ENCODE measurements at places on chromosomes 5 and 9. TPM values are rescaled to one million over a fixed set of nuclear protein-coding genes. Genes with fewer than 3 reads are reported as not detected.

- H3K4me1 ChIP-seq, result peaks cover 88% of the 10 kb centered on the region
- peaks cover 50% of the 10 kb centered on the region for H3K36me3 ChIP-seq
- H3K27ac ChIP-seq, result no peak overlapping the region
- DNase-seq, result no peak
These were observed 25.6 kb downstream of the STK10 start for GRCh38 chr5:172162323-172162986.

- H3K36me3 ChIP-seq, result no peaks in the 10 kb centered on the region
- no peak overlapping the region for H3K27ac ChIP-seq
These were observed 59.2 kb upstream of the NR4A3 start for GRCh38 chr9:99762470-99762869.

GRCh38 chr9:101650142-101650541, 55.4 kb upstream of the PPP3R2 start:
- no peak overlapping the region for H3K4me3 ChIP-seq
- no peak for DNase-seq
- no peaks in the 10 kb centered on the region for H3K4me1 ChIP-seq
- H3K36me3 ChIP-seq, result no peaks in the 10 kb centered on the region
- no peak overlapping the region for H3K27ac ChIP-seq

DNA sequence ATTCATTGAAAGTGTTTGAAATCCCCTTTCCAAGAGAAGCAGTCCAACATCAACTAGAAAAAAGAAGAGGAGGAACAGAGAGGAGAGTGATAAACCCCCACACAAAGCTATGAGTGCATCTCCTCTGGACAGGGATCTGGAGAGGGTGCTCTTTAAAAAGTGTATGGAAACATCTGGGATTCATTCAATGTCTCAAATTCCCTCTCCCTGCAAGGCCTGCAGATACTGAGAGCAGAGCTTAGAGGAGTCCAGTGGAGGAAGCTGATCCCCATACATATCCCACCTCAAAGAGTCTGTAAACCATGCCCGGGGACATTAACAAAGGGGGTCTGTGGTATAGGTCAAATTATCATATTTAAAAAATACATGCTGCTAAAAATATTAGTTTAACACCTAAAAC, 2.2 kb downstream of the SPOCK1 start:
- no peaks in the 10 kb centered on the region for H3K36me3 ChIP-seq
- no peak overlapping the region for H3K27ac ChIP-seq
- DNase-seq, result no peak
- peaks cover 6% of the 10 kb centered on the region for H3K4me1 ChIP-seq
- peaks cover 20% of the 10 kb centered on the region for H3K27me3 ChIP-seq
- H3K4me3 ChIP-seq, result no peak overlapping the region

GABRA6 gene
- total RNA-seq, result not detected

- H3K27ac ChIP-seq, result no peak overlapping the region
- DNase-seq, result no peak
- no peak overlapping the region for H3K4me3 ChIP-seq
- H3K4me1 ChIP-seq, result no peaks in the 10 kb centered on the region
These were observed 220.6 kb downstream of the DMAC1 start for GRCh38 chr9:7578951-7579350.

SNCAIP gene
- not detected for total RNA-seq
